M059J (cell line): ENCODE measurements at places on chromosomes 3 and 15.

DNA sequence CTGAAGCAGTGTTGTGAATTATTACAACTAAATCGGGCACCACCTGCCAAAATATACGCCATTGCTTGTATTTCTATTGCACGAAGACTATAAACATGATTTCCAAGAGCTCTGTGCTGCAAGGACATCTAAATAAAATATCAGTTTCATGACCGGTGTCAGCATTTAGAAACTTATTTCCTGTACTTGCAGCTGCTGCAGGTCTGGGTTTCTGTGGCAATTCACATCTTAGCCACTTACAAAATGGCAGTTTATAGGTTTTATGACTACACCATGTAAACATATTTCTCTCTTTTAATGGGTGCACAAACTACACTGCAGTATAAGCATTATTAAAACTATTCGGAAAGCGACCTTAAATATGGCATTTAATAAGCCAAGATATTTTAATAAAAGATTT lies 359.4 kb downstream of the VPS13C start:
- DNase-seq: no peak

- DNase-seq: peak; percentile 52
Measured at GRCh38 chr3:110608566-110608965, 463.1 kb upstream of the NECTIN3 start.

DNA sequence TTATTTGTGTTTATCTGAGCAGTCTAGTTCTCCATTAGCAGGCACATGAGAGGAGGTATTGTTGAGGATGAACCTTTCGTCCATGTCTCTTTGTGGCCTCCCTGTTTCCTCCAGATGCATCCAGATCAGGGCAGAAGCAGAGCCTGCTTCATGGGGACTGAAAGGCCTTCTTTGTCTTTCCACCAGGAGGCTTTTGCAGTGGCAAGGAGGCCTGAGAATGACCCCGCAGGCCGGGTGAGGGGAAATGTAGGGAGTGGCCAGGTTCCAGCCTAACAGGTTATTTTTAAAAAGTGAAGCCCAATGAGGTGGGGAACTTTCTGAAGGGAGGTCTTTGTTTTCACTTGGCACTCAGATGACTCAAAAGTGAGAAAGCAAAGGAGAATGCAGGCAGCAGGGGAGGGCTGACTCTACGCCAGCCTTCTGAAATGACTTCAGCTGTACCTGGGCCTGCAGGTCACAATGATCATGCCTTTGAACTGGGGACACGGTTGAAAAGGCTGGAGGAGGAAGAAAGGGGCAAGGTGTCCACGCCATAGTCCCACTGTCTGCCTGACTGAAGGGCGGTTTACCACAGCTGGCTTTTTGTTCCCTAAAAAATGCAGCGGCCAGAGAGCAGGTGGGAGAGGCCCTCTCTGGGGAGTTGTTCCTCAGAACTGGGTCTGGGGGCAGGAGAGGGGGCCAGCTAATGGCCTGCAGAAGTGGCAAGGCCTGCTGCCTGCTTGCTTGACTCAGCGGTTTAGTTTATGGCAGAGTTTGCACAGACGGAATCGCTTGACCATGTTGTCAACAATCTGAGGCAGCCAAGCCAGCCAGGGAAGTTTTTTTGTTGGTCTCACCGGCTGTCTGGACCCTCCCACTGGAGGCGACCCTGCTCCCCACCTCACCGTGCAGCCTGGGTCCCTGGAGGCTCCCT lies 28.7 kb downstream of the CMTM7 start:
- peak; percentile 90 for DNase-seq

GRCh38 chr15:79432345-79433275 lies 474 bp downstream of the MINAR1 start:
- no peak for DNase-seq

DNA sequence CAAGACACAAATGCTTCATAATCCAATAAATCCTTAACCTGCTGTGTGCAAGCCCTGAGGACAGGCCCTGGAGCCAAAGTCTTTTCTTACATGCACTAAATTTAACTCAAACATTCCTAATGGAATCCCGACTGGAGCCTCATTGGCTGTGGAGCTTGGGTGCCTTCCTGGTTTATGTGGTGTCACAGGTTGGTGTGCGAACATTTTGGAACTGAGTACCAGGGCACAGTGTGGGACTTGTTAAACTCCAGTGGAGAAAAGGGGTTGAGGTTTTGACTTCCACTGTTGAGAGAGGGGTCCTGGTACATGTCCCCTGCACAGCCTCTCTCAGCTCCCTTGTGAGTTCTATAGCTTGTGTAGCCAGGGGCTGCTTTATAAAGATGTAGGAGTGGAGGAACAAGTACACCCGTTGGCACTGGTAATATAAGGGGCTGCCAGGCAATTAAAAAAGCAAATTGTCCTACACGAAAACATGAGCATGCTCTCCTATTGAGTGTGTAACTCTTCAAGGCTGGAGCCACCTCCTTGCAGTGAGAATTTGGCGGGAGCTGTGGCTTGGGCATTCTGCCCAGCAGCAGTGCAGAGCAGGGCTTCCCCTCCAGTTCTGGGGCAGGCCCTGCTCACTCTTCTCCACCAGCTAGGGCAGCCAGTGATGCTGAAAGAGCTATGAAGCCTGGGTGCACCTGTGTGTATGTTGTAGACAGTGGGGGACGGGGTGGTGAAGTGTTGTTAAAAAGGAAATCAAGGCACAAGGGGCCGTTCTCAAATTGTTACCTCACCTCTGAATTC lies 218.1 kb downstream of the CLSTN2 start:
- peak; percentile 60 for DNase-seq

DNA sequence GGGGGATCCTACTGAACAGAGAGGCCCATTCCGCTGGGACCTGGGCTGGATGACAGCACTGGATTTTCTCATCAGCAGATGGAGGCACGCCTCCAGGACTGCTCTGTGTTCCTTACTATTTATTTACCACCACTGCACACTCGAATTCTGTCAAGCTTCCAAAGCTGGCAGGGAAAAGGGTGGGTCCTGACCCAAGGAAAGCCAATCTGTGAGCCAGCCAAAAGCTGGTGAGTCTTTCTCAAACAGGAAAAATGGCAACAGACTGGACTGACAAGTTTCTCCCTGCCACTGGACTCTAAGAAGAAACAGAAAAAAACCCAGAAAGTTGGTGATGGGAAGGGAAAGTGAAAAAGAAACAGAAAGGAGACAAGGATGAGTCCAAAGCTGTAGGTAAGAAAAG lies 37.8 kb downstream of the CD47 start:
- no peak for DNase-seq

DNA sequence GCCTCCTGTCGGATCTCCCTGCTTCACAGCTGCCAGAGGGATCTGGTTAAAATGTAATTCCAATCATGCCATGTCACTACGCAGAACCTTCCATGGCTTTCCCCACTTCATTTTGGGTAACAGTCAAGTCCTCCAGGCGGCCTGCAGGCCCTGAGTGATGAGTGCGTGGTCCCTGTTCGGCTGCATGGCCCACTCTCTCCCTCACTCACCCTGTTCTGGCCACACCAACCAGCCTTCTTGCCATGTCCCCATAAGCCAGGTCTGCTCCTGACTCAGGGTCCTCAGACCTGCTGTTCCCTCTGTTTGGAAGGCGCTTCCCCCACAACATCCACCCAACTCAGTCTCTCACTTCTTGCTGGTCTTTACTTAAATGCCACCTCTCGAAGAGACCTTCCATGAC lies 41.6 kb upstream of the LINGO1 start:
- no peak for DNase-seq

DNA sequence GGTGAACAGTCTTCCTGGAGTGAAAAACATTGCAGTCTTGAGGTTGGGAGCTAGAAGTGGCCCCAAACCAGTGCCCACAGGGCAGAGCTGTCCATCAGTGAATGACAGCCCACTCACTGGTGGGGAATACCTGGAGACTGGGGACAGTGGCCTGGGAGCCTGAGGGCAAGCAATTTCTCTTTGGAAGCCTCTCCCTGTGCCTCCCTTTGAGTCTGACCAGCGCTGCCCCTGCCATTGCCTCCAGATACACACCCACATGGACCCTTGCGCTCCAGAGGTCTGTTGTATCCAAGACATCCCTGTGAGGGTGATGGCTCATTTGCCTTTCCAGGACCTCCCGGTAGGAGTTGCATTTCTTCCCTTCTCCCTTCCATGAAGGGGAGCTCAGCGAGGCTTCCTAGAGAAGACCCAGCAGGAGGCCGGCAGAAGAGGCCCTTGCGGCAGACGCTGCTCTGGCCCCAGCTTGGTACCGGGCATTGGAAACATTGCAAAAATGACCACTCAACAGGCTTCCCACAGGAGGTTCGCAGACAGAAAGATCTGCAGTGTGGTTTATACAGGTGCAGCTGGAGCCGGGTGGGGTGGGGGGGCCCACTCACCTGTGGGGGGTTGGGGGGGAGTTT lies 38.5 kb downstream of the KLF13 start:
- no peak for DNase-seq

DNA sequence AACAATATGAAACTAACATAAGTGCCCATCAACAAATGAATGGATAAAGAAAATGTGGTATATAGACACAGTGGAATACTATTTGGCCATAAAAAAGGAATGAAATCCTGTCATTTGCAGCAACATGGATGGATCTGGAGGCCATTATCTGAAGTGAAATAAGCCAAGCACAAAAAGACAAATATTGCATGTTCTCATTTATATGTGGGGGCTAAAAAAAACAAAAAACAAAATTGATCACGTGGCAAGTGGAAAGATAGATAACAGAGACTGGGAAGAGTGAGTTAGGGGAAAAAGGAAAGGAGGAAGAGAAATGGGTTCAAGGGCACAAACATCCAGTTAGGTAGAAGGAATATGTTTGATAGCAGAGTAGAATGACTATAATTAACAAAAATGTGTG lies 155.9 kb upstream of the BHLHE40 start:
- no peak for DNase-seq

DNA sequence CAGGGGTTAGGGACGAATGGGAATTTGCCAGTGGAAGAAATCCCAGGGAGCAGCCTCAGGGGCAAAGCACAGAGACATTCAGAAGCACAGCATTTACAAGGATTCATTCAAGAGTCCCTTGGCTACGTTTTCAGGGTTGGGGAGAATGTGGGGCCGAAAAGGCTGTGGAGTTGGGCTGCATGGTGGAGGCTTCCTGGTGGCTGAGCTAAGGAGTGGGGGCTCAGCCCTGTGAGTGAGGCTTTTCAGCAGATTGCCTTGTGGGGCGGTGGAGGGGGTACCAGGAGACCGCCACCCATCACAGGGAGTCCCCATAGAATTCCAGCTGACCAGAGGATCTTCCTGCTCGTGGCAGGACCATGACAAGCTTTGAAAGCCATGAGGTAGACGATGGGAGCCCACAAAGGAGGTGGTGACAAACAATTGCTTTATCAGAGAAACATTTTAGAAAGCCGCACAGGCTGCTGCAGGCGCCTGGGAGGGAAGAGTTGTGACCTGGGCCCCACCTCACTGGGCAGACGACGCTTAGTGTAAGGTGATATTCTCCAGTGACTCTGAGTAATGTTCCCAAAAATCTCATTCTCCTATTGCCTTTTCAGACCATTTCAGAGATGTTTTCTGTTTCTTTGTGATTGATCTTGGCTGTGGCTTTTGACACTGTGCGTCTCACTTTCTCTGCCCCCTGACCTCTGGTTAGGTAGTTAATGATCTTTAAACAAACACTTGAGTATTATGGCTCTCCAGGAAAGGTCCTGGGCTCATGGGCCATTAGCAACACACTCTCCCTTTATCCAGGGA lies 128.0 kb downstream of the DNAJB8 start:
- DNase-seq: no peak

- peak; percentile 99 for DNase-seq
Measured at GRCh38 chr3:197317250-197317963, 19.0 kb upstream of the DLG1 start.

DNA sequence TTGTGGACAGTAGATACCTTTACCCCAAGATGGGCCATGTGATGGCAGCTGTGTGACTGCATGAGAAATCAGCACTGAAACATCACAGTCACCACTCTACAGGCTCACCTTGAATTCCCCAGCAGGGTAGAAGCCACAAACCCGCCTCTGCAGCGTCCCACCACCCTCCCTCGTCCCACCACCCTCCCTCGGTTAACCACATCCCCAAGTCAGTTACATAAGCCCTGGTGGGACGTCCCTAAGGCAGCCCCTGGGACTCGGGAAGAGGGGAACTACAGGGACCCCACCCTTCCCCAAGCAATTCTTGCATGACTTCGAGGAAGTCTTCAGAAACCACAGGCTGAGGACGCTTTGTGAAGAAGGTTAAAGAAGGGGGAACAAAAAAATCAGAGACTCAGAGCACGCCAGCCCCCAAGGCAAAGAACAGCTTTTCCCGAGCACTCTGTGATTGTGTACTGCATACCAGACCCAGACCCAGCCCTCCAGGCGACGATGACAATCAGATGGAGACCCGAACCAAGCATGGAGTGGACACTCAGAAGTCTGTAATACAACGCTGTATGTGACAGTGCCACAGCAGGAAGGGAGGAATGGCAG lies 60.5 kb downstream of the SH3BP5 start:
- no peak for DNase-seq

DNA sequence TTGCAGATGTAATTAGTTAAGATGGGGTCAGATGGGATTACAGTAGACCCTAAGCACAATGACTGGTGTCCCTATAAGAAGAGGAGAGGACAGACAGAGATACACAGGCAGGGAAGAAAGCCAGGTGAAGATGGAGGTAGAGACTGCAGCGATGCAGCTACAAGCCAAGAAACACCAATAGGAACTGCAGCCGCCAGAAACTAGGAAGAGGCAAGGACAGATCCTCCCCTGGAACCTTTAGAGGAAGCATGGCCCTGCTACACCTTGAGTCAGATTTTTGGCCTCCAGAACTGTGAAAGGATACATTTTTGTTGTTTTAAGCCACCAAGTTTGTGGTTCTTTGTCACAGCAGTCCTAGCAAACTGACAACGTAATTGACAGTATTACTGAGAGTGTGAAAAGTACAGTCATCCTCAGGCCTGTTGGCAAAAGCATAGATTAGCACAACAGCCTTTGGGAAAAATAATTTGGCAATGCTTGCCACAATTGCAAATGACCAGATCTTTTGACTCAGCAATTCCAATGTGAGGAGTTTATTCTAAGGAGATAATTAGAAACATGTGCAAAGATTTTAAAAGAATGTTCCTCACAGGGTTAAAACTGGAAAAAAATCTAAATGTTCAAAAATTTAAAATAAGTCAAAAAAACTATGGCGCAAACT lies 82.6 kb upstream of the TJP1 start:
- DNase-seq: no peak

- no peak for DNase-seq
Measured at GRCh38 chr3:25508433-25508832, 80.4 kb downstream of the RARB start.

GRCh38 chr3:39671600-39671999 lies 137.8 kb upstream of the MYRIP start:
- no peak for DNase-seq

GRCh38 chr3:130773366-130773765 lies 26.7 kb upstream of the PIK3R4 start:
- no peak for DNase-seq

DNA sequence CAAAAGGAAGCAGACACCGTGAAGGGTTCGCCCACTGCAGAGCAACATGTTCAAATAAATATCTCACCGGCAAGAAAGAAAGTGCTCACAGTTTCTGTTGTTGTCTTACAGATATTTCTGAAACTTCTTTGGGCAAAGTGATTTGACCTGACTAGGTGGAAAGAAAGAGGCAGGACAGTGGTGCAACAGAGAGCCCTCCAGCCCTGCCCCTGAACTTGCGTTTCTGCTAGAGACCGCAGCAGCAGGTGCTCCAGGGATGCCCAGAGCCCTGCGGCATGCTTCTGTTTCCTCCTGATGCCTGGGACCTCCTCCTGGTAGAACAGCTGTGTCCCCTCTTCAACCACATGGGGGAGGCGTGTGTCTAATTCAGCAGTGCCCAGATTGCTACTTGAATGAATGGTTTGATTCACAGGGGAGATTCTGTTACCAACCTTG lies 123.4 kb downstream of the ATP10A start:
- peak; percentile 7 for DNase-seq
